ENCODE measurements at places on chromosomes 4 and X.

- no peak for DNase-seq
These were observed 15.9 kb upstream of the TADA2B start for GRCh38 chr4:7027284-7027683.

- DNase-seq = no peak
These were observed 128.6 kb downstream of the ARHGAP6 start for GRCh38 chrX:11537141-11537540.

GRCh38 chrX:41335198-41335957 lies 1.4 kb downstream of the DDX3X start:
- DNase-seq = no peak

GRCh38 chr4:145589916-145590702 lies 29.1 kb upstream of the MMAA start:
- DNase-seq = no peak

DNA sequence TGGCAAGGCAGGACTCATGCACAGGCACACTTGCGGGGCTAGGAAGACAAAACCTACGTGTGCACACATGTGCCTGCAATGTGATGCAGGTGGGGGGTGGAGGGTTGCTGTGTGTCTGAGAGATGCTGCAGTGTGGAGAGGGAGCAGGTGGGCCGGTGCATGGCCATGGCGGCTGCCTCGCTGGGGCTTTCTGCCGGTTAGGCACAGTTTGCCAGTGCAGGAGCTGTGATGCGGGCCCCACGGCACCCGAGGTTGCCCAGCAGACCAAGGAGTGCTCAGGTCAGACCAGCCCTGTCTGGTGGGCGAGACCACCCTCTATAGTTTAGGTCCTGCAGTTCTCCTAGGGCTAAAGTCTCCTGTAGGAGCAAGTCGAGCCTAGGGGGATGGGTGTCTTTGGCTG lies 4.4 kb upstream of the AFM start:
- DNase-seq = no peak

Data from cortex of kidney (tissue), 1 donor.